LNCaP clone FGC (cell line): ENCODE measurements at places on chromosomes 1 and 21.

- DNase-seq, result no peak
Observed at GRCh38 chr1:227449741-227450441, 113.5 kb upstream of the ZNF678 start.

DNA sequence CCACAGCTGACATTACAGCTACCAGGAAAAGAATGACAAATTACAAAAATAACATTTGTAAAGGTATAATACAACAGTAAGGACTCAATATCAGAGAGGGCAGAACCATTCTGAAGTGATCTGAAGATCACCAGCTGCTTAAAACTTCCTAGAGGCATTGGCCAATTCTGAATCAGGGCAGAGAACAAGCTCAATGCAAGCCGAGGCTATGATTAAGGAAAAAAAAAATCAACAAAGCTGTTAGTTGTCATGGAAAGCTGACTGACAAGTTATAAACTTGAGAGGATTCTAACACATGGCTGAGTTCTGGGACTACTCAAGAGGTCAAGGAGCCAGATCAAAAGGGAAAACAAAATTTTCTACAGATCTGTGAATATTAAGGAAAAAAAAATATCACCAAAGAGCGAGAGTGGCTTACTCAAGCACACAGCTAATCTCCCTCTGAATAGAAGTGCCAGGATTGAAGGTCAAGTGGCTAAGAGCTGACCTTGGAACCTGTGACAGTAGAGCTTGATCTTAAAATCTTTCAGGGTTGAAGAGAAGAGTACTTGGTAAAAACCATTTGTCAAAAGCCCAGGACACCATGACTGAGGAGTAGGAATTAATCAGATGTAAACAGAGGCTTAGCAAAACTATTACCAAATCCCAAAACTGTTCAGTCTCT, 383.4 kb downstream of the USP25 start:
- no peak for DNase-seq

DNA sequence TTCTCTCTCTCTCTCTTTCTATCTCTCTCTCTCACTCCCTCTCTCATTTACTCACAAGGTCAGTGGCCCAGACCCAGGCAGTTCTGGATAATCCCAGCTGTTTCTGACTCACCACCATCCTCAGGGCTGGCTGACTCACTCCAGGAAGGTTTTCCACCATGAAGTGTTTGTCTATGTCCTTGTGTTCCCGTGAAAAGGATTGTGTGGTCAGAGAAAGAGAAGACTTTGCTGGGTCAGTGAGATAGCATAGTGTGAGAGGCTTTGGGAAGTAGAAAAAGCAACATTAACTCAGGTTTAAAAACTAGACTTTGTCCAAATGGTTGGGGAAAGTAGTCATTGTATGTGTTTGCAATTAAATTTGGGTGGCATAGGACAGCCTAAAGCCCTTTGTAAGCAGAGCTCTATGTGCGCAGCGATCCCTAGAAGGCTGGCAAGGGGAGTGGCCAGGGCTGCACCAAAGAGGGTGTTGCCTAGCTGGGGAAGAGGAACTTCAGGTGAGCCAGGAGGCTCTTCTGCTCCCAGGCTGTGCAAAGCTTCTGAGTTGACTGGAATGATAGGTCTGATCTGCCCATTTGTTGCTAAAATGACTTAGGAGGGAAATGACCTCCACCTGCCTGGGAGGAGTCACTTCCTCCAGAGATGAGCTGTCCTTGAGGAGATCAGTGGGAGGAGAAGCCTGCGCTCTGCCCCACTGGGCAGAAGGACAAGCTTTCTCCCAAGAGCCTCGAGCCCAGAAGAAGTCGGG, 4.9 kb upstream of the CAPN2 start:
- peak; percentile 82 for DNase-seq

GRCh38 chr1:226551299-226551698, 2.7 kb downstream of the STUM start:
- no peak for DNase-seq

DNA sequence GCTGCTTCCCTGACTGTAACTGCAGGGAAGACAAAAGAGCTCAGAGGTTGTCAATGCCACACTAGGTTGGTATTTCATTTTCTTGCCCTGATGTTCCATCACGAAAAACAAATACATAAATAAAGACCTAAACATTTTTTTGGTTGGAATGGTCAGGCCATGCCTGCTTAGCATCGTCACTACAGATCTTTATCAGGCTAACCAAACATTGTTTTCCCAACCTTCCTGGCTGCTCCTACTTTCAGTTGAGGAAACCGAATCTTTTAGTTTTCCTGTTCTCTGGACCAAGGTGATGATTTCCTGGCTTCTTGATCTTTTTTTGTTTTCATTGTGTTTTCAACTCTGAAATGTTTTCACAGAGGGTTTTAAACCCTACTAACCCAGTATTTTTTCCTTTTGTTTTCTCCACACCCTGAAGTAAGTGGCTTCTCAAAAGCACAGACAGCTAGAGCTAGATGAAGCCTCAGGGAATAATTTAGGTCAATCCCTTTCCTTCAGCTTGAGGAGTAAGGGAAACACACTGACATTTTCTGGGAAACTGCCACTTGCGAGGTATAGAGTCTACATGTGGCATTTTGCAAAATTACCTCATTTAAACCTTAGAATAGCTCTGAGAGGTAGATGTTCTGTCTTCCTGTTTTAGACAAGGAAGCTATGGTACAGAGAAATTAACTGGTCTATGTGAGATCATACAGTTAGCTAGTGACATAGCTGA, 67.2 kb upstream of the CNN3 start:
- peak; percentile 42 for DNase-seq

GRCh38 chr1:9529190-9529589, 10.1 kb upstream of the SLC25A33 start:
- DNase-seq, result no peak

DNA sequence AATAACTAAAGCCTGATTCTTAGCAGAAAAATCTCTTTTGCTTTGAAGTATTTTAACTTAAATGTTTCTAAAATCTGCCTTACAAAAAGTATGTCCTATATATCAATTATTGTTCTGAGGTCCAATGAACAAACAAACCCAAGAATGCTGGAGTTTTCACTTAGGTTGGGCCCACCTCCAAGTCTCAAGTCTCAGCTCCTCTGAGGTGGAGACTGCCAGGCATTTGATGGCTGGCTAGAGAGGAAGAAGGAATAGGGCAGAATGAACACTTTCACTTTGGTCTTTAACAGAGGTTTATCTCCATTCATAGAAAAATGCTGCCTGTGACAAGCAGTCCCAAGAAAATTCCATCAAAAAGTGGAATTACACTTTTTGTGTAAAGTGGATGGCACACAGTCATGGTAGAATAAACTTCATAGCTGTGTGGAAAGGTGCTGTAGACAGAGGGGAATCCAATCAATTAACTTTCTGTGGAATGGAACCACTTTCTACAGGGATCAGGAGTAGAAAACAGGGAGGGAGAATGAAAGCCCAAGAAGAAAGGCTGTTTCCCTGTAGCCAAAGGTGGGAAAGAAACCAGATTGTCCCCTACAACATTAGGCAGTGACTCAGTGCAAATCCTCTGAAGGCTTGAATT, 349.4 kb upstream of the RUNX1 start:
- DNase-seq, result no peak

- no peak for DNase-seq
Observed at GRCh38 chr1:206716159-206716869, 31.6 kb downstream of the MAPKAPK2 start.

DNA sequence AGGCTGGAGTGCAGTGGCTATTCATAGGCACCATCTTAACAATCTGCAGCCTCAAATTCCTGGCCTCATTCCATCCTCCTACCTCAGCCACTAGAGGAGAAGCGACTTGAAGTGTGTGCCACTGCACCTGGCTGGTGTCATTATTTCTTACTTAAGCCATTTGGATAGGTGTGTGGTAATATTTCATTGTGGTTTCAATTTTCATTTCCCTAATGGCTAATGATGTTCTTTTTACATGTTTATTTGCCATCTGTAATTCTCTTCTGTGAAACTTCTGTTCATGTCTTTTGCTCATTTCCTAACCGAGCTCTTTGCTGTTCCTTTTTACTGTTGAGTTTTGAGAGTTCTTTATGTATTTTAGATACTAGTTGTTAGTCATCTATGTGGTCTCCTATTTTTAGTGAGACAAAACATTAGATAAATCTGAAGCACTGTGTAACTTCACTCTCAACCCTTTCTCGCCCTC, 66.8 kb downstream of the SLC27A3 start:
- DNase-seq, result no peak

- DNase-seq, result no peak
Observed at GRCh38 chr1:3017440-3018050, 3.7 kb upstream of the ACTRT2 start.
